ENCODE measurements at places on chromosomes 16 and 17.

GRCh38 chr17:82527898-82528297 is 8.4 kb downstream of the FOXK2 start:
- DNase-seq = no peak

DNA sequence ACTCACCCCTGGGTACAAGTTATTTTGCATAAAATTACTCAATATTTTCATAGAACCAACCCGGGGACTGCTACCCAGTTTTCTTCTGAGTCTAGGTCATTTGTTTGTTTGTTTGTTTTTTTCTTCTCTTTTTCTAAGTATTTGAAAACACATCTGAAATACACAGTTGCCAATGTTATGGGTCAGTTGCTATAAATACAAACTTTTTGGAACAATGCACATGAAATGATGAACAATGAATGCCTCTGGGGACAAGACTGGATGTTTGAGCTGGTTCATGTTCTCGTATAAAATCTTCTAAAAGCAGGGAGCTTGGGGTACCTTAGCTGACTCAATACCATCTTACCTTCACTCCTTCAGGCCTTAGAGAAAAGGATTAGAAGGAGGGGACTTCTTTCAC is 30.5 kb downstream of the TMEM238L start:
- DNase-seq = no peak

DNA sequence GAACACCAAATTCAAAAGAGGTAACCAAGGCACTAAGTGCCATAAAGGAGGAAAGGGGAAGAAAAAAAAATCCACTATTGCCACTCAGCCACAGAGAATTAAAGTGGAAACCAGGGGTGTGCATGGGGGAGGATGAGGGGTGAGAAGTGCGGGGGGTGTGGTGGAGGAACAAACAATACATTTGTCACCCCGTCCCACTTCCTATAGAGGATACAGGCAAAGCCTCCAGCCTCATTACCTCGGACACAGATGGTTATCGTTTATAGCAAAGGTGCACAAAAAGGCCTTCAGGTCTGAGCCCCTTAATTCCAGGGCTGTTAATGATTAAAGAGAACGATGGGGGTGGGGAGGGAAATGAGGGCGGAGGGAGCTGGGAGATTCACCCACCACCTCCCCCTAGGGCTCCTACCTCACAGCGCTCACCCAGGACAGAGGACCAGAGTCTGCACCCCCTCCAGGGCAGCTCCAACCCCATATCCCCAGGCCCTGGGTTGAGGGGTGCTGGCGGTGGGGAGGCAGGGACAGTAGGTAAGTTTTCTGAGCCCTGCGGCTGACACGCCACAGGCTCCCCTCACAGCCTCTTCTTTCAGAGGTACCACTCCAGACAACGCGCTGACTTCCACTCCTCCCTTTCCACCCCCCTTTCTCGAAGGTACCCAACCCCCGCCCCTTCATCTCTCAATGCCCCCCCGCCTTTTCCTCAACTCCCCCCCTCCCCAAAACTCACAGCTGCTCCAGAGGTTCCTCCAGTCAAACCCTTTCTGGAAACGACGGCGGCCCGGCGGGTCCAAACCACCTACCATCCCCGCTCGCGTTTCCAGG is 470 bp downstream of the DCUN1D3 start:
- no peak for DNase-seq

DNA sequence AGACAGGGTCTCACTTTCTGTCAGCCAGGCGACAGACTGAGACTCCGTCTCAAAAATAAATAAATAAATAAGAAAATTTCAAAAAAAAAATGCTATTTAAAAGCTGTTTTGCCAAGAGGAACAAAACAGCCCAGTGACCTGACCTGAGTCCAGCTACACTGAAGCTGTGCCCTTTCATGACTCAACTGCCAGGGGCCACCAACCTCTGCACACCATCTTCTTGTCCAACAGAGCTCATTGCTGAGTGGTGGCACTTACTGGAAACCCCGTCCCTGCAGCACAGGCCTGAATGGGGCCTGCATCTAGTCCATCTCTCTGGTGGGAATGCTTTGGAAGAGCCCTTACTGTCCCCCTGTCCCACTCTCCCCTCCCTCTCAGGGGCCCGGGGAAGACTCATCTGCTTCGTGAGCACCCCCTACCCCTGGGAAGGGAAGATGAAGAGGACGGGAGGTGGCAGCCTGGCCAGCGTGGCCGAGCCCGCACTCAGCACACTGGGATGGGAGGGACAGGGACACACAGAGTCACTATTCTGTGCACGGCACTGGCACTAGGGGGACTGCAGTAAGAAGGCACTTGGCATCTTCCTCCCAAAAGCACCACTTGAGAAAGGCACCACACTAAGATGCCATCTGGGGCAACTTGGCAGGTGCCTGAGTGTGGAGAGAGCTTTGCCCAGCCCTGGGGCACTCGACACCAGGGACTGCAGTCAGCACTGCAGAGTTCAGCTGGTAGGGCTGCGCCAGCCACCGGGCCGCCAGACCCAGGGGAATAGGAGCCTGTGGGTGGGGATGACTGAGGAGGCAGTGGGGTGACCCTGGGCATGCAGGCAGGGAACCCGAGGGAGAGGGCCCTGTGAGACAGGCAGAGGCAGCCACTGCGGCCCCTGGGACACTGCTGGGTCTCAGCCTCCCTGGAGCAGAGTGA is 13.5 kb downstream of the FBXO31 start:
- DNase-seq = no peak

GRCh38 chr16:57071831-57072582 is 20.4 kb upstream of the CPNE2 start:
- no peak for DNase-seq

DNA sequence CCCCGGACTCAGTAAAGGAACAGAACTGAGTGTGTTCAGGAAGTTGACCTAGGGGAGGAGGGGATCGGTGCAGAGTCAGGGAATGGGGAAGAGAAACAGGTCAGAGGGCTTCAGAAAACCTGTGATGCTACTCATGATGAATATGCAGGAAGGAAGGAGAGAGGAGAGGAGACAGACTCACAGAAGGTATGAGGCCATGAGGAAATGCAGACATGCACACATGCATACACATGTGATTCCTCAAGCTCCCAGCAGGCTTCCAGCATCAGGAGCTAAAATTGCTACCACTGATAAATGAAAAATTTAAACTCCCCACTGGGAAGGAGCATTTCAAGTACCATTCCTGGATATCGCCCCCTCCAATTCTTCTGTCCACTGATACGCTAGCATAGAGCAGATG is 262.6 kb downstream of the SLC39A11 start:
- no peak for DNase-seq

- no peak for DNase-seq
Observed at GRCh38 chr17:33948309-33948708, 306.8 kb upstream of the CCL2 start.

DNA sequence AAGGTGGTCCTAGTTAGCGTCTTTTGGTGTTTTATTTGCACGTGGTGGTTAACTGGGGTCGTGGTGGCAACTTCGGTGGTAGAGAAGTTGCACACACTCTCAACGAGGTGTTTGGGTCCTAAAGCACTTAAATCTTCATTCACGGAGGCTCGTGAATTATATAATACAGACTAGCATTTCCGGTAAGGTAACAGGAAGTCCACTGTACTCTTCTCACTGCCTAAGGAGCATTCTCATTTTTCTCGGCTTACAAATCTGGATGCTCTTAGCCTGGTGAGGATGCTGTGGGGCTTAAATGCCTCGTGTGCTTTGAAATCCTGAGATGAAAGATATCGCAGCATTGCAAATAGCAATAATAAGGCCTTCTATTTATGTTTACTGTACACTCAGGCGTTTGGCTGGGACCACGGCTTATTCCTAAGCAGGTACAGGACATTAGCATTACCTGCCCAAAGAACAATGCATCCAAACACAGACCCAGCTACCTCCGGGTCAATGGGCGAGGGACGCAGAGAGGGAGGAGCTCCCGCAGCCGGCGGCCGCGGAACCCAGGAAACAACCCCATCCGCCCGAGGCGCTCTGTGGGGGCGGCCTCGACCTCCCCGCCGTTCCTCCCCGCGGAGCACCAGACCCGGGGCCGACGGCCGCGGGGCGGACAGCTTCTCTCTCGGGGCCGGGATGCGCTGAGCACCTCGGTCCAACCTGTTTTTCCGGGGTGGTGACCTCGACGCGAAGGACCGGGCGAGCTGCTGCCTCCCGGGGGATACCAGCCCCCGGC is 856 bp downstream of the DNAJA2 start:
- DNase-seq = peak; percentile 53

GRCh38 chr17:58338841-58339754 is 10.5 kb upstream of the TSPOAP1 start:
- peak; percentile 95 for DNase-seq

DNA sequence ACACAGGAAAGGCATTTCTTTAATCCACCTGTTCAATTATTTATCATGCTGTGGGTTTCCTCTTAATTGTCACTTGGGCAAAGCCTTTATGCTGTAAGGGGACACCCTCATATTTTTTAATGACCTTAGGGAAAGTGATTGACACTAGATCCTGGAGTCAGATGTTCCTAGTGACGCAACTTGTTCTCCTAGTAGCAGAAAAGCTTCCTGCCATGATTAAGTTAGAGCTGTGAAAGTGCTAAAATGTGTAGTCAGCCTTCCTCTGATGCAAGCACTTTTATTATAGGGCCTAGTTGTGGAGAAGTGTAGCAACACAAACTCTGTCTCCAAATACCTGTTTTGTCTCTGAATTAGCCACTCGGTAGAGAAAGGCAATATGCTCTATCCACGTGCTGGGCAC is 12.3 kb downstream of the TMEM100 start:
- no peak for DNase-seq

GRCh38 chr16:29857133-29857760 is 5.8 kb downstream of the CDIPT start:
- DNase-seq = no peak

DNA sequence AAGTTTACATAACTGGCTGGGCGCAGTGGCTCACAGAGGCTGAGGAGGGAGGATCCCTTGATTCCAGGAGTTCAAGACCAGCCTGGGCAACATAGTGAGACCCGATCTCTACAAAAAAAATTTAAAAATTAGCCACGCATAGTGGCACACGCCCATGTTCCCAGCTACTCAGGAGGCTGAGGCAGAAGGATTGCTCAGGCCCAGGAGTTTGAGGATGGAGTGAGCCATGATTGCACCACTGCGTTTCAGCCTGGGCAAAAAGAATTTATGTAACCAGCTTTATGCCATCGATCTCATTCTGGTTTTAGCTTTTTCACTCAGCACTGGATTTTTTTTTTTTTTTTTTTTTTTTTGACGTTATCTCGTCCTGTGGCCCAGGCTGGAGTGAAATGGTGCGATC is 9.1 kb upstream of the CD300E start:
- no peak for DNase-seq

GRCh38 chr16:19926449-19927390 is 42.1 kb upstream of the GPRC5B start:
- no peak for DNase-seq

DNA sequence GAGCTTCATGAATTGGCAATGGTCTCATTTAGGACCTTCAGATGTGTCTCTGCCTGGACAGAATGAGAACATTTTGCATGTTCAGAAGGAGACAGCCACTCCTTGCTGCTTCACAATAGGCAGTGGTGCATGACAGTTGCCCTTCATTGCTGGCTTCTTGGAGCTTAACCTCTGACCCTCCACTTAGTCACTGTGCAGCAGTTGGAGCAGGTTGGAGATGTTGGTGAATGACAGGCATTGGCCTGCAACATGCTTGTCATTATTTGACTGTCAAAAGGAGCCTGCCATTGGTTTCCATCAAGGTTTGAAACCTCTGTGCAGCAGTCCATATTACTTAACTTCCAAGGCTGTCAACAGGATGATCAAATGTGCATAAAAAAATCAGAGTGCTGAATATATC is 22.7 kb downstream of the FTO start:
- no peak for DNase-seq

DNA sequence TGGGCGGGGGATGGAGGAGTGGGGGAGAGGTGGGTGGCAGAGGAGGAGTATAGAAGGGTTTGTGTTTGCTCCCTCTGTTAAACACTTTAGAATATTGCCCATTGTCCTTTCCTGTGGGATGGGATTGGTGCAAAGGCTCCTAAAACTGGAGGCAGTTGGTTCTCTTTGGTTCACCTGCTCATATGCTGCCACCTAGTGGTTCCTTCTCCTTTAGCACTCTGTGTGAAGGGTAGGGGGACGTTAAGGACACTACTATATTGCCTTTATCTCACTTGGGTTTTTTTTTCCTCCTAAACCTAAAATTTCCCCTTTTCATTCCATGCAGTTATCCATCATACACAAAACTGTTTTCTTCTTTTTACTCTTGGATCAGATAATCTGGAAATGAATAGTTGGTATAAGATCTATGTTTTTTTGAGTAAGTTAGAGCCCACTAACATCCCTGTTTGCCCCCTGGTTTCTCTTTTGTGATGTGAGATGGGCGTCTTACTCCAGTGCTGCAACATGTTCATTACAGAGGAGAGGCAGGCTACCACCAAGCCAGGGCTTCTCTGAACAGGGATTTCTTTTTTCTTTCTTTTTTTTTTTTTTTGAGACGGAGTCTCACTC is 23.8 kb downstream of the SNX11 start:
- peak; percentile 74 for DNase-seq

DNA sequence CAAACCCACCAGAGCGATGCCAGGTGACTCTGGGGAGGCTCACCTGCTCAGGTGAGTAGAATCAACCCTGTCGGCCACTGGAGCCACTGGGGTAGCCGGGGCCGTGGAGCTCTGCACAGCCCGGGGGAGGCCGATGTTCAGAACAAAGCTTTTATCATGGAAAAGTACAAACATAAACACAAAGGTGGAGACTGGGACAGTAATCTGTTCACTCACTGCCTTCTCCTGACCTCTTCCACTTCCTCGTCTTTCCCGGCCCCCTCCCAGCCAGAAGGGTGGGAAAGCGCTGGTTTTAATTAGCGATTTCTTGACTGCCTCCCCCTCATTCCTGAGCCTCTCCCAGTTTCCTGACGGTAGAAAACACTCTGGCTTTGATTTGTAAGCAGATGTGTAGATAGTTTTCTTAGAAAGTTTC is 9.8 kb upstream of the TEX19 start:
- DNase-seq = no peak

- no peak for DNase-seq
Observed at GRCh38 chr17:45288825-45289224, 26.9 kb upstream of the SPATA32 start.

DNA sequence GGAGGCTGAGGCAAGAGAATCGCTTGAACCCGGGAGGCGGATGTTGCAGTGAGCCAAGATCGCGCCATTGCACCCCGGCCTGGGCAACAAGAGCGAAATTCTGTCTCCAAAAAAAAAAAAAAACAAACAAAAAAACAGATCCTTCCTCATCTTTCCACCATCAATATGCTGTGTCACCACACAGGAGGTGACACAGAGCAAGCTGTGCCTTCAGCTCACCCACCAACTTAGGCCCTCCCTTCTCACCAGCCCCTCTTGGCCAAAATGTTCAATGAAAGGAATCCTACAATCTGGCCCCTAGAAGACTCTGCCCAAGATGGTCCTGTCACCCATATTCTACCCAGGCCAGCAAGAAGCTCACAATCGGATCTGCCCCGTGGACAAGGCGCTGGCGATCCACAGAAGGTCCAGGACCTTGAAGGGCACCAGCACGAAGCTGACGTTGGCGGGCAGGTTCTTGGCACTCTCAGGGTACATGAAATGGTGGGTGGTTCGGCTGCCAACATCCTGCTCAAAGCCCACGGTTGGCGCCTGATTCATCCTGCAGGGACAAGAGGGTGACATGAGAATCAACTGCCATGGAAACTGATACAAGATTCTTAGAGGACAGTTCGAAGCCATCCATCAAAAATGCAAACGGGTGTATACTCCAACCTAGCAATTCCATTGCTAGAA is 41.4 kb downstream of the DDX19A start:
- DNase-seq = no peak
